ENCODE measurements at places on chromosomes 13 and 19. TPM values are rescaled to one million over a fixed set of nuclear protein-coding genes. Genes with fewer than 3 reads are reported as not detected.

TNNI3 gene
- not detected for total RNA-seq

PNMA8A gene
- total RNA-seq = not detected

HSD17B14 gene
- 0.89 TPM for total RNA-seq

DNM2 gene
- total RNA-seq = 185 TPM

SLC25A41 gene
- total RNA-seq = 0.32 TPM

C1QTNF9 gene
- total RNA-seq = not detected

SCGB2B2 gene
- 0.30 TPM for total RNA-seq

ZNF581 gene
- 26.6 TPM for total RNA-seq

- DNase-seq = no peak
Observed at GRCh38 chr19:38796154-38796553, 7.2 kb downstream of the LGALS7B start.

GRCh38 chr19:36152019-36152351 lies 262 bp downstream of the COX7A1 start:
- no peak for DNase-seq

DNA sequence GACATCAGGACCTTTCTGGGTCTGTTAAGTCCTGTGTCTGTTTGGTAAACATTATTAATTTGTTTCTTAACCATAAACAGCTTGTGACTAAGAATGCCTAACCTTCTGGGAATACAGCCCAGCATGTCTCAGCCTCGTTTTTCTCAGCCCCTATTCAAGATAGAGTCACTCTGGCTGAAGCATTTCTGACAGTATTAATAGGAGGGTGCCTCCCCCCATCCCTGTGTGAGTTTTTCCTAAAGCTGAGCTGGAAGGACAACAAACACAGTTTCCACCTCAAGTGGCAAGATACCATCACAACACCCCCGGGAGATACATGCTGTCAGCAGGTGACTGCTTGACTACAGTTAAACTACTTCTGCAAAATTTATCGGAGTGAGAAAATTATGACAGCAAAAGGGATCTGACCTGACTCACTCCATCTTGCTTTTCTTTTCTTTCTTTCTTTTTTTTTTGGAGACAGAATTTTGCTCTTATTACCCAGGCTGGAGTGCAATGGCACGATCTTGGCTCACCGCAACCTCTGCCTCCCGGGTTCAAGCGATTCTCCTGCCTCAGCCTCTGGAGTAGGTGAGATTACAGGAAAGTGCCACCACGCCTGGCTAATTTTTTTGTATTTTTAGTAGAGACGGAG lies 59.3 kb upstream of the ABCC4 start:
- DNase-seq = no peak

DNA sequence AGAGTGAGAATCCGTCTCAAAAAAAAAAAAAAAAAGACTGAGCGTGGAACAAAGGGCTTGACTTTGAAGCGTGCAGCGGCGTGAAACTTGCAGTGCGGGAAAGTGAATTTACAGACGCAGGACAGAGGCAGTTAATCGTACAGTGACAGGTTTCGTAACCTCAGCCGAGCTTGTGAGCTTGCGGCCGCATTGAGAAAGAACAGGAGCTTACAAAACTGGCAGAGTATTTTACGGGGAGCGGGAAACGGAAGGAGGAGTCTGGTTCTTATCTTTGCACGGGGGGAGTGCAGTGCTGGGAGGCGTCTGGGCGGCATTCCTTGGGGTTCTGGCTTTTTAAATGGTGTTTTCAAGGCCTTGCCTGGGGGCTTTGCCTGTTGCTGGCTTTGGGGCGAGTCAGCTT lies 6.0 kb upstream of the BSG start:
- no peak for DNase-seq

DNA sequence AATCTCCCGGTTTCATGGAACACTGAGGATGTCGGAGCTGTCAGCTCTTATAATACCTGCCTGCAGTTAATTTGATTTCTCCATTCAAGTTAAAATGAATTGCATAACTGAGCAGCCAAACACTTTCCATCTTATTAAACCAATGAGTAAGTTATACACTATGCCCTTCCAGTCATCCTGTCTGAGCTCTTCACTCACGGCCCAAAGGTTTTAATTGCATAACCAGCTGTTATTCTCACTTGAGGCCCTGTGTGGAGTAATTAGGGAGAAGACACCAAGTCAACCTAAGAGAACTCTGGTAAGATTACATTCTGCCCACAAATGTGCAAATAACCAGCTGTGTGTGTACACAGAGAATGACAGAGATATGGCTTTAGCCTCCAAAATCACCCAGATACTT lies 303.5 kb downstream of the TBC1D4 start:
- DNase-seq = no peak

- no peak for DNase-seq
Observed at GRCh38 chr13:97629601-97630272, 195.8 kb downstream of the RAP2A start.

GRCh38 chr19:51075998-51076397 lies 6.7 kb downstream of the KLK14 start:
- DNase-seq = no peak

GRCh38 chr19:48487948-48488347 lies 18.8 kb downstream of the CYTH2 start:
- no peak for DNase-seq

DNA sequence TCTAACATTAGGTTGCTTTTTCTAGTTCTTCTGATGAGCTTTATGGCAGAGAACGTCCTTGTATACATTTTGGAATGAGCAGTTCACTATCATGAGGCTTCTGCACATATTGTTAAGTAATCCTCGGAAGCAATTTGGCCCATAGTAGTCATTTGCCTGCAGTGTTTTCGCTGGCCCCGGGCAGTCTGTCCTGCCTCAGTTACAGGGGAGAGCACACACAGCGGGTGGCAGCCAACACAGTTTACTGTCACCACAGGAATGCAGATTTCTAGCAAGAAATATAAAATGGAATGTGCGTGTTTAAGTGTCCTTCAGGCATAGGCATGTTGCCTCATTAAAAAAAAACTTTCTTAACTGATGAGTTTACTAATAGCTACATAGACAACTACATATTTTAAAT lies 71.5 kb upstream of the GJB6 start:
- DNase-seq = no peak

DNA sequence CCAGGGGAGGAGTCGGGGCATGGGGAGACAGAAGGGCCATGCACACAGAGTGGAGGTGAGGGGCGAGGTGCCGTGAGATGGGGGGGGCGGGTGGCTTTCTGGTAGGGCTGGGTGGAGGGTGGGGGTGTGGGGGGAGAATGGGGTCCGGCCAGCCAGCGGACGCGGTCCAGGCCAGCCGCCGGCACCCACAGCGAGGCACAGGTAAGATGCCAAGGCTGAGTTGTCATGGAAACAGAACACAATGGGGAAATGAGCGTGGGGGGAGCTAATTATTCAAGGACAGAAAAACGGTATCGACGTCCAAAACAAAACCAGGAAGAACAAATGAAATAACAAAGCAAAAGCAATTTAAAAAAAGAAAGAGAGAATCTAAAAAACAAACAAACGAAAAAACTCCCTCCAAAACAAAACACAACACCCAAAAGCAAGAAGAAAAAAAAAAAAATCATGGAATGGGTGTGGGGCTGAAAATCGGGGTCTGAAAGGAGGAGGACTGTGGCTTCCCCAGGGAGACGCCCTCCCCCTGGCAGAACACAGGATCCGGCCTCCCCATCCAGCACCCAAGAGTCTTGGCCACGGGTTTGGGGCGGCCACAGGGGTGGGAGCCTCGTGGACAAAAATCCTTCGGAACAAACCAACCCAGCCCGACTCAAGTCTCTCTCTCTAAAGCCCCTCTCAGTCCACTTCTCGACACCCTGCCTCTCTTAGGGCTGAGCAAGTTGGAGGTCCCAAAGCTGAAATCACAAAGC lies 92.5 kb downstream of the PTPRS start:
- DNase-seq = no peak

DNA sequence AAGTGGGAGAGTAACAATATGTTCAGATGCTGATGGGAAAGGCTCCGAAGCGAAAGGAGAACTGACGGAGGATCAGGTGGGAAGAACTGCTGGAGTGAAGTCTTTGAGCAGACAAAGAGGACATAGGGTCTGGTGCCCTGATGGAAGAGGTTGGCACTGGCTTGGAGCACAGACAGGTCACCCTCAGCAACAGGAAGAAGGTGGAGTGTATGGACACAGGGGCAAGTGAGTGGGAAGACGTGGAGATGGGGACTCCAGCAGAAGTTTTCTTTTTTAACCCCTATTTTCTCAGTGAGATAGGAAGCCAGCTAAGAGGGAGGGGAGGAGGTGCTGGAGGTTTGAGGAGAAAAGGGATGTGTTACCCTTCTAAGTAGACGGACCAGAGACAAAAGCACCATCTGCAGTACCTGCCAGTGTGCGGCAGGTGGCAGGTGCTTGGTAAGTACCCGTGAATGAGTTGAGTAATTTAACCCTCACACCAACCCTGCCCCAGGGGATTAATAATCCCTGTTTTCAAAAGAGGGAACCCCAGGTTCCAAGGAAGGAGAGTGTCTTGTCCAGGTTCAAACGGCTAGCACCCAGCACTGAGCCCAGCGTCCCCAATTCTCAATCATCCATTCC lies 11.2 kb downstream of the HAS1 start:
- DNase-seq = no peak

DNA sequence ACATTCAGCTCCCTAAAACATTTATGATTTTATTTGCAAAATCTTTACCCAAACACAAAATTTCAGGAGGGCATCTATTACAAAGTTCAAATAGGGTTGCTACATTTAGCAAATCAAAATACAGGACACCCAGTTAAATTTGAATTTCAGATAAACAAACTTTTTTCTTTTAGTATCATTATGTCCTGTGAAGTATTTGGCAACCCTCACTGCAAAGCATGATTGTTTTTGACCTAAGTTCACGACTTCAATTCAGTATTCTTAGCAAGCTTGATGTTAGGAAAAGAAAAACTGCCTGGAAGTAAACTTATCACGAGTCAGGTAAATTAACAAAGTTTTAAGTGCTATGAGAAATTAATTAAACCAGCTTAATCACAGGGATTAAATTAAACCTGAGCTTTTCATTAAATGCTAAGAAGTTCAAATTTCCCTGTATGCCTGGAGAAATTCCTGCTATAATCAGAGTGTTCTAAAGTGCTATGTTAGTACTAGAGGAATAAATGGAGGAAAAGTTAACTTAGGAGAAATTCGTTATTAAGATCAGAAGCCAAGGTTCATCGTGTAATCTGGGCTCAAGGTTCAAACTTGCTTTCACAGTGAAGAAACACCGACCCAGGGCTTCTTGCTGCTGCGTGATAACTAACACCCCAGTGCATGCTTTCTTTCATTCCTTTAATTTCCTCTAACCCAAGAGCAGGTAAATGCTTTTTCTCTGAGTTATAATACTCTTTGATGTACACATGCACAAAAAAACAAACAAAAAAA lies 298.1 kb downstream of the FOXO1 start:
- no peak for DNase-seq

- DNase-seq = no peak
Observed at GRCh38 chr13:102651892-102652291, 43.0 kb downstream of the METTL21C start.

DNA sequence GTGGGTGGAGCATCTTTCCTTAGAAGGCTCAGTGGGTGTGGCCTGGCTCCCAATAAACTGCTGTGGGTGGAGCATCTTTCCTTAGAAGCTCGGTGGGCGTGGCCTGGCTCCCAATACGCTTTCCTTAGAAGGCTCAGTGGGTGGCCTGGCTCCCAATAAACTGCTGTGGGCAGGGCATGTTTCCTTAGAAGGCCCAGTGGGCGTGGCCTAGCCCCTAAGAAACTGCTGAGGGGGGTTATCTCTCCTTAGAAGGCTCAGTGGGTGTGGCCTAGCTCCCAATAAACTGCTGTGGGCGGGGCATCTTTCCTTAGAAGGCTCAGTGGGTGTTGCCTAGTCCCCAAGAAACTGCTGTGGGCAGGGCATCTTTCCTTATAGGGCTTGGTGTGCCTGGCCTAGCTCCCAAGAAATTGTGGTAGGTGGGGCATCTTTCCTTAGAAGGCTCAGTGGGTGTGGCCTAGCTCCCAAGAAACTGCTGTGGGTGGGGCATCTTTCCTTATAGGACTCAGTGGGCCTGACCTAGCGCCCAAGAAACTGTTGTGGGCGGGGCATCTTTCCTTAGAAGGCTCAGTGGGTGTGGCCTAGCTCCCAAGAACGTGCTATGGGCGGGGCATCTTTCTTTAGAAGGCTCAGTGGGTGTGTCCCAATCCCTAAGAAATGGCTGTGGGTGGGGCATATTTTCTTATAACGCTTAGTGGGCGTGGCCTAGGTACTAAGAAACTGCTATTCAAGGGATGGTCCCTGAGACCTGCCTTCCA lies 10.3 kb downstream of the HSH2D start:
- DNase-seq = no peak

GRCh38 chr13:42814868-42815267 lies 33.5 kb downstream of the FAM216B start:
- DNase-seq = no peak

- no peak for DNase-seq
Observed at GRCh38 chr13:33913829-33914228, 95.9 kb downstream of the RFC3 start.

GRCh38 chr19:2356036-2356646 lies 3.9 kb upstream of the TMPRSS9 start:
- DNase-seq = no peak

GRCh38 chr19:8835446-8835845 lies 3.3 kb downstream of the MBD3L1 start:
- no peak for DNase-seq

- DNase-seq = no peak
Observed at GRCh38 chr19:18304208-18304457, 18.7 kb downstream of the LSM4 start.
